Erythroblast (primary cell): ENCODE measurements at places on chromosomes 3 and 15.

DNA sequence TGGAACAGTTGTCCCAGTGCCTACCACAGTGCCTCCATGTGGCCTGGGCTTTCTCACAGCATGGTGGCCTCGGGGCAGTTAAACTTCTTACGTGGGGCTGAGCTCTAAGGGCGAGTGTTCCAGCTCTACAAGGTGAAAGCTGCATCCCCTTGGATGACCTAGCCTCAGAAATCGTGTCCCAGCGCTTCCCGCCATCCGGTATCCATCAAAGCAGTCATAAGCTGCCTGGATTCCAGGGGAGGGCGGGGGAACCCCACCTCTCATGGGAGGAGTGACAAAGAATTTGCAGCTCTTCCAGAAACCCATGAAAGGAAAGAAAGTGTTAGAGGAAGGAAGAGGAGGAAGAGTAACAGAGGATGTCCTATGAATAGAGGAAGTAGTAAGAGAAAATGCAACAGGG lies 45.8 kb upstream of the CCDC174 start:
- no peak for DNase-seq

DNA sequence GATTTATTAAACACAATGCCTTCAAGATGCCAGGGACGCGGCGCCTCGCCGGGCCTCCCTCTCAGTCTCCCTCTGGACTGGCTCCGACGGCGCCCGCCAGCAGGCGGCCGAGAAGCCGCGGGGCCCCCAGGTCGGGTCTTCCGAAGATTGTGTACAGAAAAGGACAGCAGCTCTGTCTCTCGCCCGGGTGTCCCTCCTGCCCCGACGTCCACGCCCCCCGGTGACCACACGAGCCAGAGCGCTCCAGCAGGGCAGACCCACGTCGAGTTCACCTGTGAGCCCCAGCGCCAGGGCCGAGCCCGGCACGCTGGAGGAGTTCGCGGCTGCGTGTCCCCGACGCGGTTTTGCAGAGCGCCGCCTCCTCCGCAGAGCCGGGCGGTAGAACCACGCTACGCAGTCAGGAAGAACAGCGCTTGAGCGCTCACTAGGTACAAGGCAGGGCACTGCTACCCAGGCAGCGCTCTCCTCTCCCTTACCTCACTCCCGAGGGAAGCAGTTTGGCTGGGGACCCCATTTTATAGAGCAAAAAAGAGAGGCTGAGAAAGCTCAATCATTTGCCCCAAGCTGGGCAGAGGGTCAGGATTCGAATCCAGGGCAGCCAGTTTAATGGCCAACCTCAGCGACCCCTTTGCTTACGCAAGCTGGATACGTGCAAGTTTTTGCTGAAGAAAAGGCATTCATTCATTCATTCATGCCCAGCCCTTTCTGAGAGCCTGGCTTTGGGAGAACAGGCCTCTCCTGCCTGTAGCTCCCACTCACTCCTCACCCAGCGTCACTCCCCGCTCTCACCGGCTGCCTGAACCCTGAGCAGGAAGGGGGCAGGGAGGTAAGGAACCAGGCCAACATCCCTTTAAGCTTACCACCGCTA lies 3.0 kb upstream of the TLE3 start:
- peak; percentile 76 for DNase-seq

GRCh38 chr3:94110854-94111253 lies 48.0 kb downstream of the NSUN3 start:
- no peak for DNase-seq

- peak; percentile 92 for DNase-seq
Observed at GRCh38 chr3:39107388-39108199, at the start of the genes GORASP1 and TTC21A. Gene GORASP1, minus strand, starts transcription at chr3:39107627. Its CDS starts 86 bp downstream, at chr3:39107541. Gene TTC21A, plus strand, starts transcription at chr3:39107680. Its CDS starts 158 bp downstream, at chr3:39107838.

- DNase-seq = no peak
Observed at GRCh38 chr15:40322531-40323238, 807 bp upstream of the INAFM2 start.

- no peak for DNase-seq
Observed at GRCh38 chr3:148828136-148828690, 602 bp downstream of the CPB1 start.

GRCh38 chr3:64892671-64893309 lies 205.0 kb upstream of the ADAMTS9 start:
- DNase-seq = no peak

DNA sequence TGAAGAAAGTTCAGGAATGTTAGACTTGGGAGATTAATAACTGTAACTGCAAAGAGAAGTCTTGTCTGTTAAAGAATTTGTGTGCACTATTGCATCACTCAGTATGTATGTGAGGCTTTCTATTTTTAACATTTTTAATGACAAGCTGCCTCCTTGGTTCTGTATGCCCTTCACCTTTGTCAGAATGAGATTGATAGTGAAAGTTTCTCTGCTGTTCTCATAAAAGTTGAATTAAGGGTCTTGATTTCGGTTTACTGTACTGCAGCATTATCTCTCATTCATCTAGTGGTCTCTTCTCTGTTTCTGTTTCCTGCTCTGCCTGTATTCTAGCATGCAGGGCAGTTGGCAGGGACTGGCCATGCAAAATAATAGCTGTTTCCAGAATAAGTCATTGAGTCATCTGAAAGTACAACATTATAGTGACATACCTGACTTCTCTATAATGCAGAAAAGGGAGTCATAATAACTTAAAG lies 454.9 kb downstream of the IL5RA start:
- DNase-seq = no peak

DNA sequence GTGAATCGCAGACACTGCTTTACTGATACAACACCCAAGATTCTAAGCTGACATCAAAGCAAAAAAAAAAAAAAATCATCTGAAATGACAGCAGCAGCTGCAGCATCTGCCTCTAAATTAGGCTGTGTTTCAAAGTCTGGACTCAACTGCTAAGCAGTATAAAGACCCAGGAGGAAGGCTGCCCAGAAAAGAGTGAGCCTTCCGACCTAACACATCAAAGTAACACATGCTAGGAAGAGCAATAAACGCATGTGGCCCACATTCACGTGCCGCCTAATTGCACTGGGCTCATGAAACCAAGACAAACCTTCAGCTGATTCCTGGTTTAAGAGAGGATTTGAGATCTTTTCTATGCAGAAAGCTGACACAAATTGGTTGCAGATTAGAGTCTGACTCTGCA lies 317.1 kb downstream of the ZIC4 start:
- DNase-seq = no peak

DNA sequence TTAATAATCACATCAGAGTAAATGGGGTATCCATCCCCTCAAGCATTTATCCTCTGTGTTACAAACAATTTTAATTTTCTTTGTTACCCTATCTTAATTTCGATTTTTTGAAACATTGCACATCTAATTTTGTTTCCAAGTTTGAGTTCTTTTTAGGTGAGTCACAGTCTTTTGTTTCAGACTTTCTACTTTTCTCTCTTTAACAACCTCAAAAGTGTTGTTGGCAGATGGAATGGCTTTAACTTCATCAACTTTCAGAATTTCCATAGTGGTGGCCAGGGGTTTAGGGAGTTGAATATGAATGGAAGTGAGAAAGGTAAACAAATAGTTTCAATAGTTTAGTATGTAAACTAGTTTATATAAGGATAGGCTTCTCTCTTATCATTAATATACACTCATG lies 223.0 kb upstream of the MLF1 start:
- DNase-seq = peak; percentile 16

- peak; percentile 72 for DNase-seq
Observed at GRCh38 chr15:72312605-72313447, 7.1 kb downstream of the CELF6 start.

GRCh38 chr3:171984883-171985282 lies 54.5 kb upstream of the FNDC3B start:
- no peak for DNase-seq

- no peak for DNase-seq
Observed at GRCh38 chr15:63232943-63233342, 43.5 kb downstream of the RAB8B start.

DNA sequence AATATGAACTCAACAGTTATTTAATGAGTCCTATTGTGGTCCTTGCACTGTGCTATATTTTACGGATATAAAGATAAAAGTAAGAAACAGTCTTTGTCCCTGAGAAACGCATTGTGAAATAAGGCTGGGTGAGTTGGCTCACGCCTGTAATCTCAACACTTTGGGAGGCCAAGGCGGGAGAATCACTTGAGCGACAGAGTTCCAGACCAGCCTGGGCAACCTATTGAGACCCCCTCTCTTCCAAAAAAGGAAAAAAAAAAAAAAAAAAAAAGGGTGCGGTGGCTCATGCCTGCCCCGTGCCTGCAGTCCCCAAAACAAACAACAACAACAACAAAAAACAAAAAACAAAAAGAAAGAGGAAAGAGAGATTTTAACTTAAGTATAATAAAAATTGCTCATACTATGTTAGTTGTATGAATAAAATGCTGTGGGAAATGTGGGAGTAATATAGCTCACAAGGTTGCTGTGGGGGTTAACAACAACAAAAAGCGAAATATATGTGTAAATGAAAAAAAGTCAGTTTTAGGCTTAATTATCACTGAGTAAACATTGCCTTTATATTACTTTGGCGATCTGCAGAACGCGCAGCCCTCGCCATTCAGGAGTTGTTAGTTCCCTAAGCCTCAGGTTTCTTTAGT lies 461 bp upstream of the FNDC3B start:
- no peak for DNase-seq
